ENCODE measurements at places on chromosomes 16 and 17. TPM values are rescaled to one million over a fixed set of nuclear protein-coding genes. Genes with fewer than 3 reads are reported as not detected.

The WIPF2 gene
- polyA plus RNA-seq: 25.8 TPM

The PRR35 gene
- not detected for polyA plus RNA-seq

The CXCL16 gene
- polyA plus RNA-seq: 16.9 TPM

The CA5A gene
- polyA plus RNA-seq: 0.18 TPM

The DHODH gene
- polyA plus RNA-seq: 16.0 TPM

The P2RX1 gene
- polyA plus RNA-seq: 2.0 TPM

The KRTAP2-3 gene
- polyA plus RNA-seq: not detected

The GRB2 gene
- 75.3 TPM for polyA plus RNA-seq

The ITGAL gene
- polyA plus RNA-seq: 5.5 TPM

The SOST gene
- not detected for polyA plus RNA-seq

The PRCD gene
- polyA plus RNA-seq: 9.2 TPM

The VMO1 gene
- not detected for polyA plus RNA-seq

The G6PC1 gene
- 0.05 TPM for polyA plus RNA-seq

The SLC9A5 gene
- 17.8 TPM for polyA plus RNA-seq

The ZNF423 gene
- 23.1 TPM for polyA plus RNA-seq

The TMEM170A gene
- polyA plus RNA-seq: 37.3 TPM

The ZG16B gene
- 0.76 TPM for polyA plus RNA-seq

The TEKT1 gene
- 2.7 TPM for polyA plus RNA-seq

The AGRP gene
- polyA plus RNA-seq: 0.32 TPM

The HSD11B2 gene
- polyA plus RNA-seq: 42.5 TPM

The ADAMTS18 gene
- polyA plus RNA-seq: 3.0 TPM

The PNMT gene
- polyA plus RNA-seq: 1.6 TPM

The SLFN14 gene
- polyA plus RNA-seq: 0.72 TPM

The PDILT gene
- not detected for polyA plus RNA-seq

The TNP2 gene
- not detected for polyA plus RNA-seq

The KRT20 gene
- not detected for polyA plus RNA-seq

The PLLP gene
- 4.3 TPM for polyA plus RNA-seq

The IL21R gene
- 5.5 TPM for polyA plus RNA-seq

The EPOP gene
- 1.3 TPM for polyA plus RNA-seq

The HIC1 gene
- polyA plus RNA-seq: 24.4 TPM

The CD300E gene
- 0.46 TPM for polyA plus RNA-seq
